ENCODE measurements at places on chromosomes 6 and 20.

DNA sequence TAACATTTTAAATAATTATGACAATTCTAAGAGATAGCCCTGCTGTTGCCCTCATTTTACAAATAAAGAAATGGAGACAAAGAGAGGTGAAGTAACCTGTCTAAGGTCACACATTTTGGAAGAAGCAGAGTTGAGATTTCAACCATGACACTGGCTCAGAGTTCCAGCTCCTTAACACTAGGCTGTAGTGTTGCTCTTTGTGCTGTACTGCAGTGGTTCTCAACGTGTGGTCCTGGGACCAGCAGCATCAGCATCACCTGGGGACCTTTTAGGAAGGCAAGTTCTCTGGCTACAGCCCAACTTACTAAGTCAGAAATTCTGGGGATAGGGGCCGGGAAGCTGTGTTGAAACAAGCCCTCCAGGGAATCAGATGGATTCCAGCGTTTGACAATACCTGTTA is 62.4 kb upstream of the FERMT1 start:
- no peak for DNase-seq

- no peak for DNase-seq
Observed at GRCh38 chr6:163252061-163252591, 162.4 kb upstream of the QKI start.

- DNase-seq = no peak
Observed at GRCh38 chr6:167396068-167396658, 71.3 kb downstream of the TTLL2 start.

- no peak for DNase-seq
Observed at GRCh38 chr6:61134028-61134427, 1152.0 kb downstream of the KHDRBS2 start.

DNA sequence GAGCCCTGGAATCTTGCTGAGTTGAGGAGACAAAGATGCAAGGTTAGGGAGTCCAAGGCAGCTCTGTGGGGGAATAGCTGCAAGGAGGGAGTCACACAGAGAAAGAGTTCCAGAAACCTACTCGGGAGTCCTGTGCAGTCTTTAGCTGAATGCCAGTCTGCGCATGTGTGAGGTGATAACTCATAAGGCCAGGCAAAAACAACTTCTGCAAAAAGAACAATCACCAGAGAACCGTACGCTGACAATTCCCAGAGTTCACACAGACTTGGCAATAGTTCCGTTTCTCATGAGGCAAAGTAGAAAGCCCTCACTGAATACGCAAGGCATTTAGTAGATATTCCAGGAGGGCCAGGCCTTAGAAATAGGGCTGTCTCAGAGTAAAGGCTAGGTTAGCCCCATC is 135.2 kb upstream of the TAB2 start:
- DNase-seq = no peak

DNA sequence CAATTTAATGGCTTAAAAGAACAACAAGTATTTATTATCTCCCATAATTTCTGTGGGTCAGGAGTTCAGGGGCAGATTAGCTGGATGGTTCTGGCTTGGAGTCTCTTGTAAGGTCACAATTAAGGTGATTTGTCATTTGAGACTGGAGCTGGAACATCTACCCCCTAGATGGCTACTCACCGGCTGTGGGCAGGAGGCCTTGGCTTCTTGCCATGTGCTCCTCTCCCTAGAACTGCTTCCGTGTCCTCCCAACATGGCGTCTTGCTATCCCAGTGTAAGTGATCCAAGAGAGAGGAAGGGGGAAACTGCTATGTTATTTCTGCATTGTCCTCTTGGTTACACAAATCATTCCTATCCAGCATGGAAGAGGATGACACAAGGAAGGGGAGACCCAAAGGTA is 210.2 kb upstream of the ECI2 start:
- DNase-seq = no peak

DNA sequence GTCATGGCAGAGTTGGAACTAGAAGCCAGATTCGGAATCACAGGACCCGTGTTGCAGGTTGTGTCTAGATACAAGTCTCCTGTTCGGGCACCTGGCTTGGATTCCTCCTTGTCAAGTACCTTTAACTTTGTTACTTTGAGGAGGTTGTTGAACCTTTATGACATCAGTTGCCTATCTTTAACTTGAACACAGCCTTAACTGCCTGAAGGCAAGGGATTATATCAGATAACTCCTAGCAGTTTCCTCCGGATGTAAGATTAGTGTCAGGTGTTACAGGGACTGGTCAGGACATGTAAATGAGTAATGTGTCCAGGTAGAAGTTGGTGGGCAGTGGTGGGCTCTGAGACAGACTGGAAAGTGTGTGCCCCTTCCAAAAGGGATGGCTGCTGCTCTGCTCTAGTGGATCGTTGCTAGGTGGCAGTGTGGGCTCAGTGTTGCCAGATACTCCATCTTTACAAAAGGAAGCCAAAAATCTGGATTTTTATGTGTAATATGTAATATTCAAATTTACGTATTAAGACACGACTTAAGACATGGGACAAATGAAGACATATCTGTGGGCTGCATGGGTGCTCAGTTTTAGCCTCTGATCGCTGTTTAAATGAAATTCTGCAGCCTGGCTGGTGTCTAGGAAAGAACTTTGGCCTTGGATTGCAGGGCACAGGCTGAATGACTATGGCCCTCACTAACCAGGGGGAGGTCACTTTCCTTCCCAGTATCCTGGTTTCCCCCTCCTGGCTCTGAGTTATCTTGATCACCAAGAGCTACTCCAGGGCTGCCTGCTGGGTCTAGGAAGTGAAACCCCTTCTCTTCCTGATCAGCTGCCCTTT is 27.1 kb downstream of the CHMP4B start:
- DNase-seq = no peak

DNA sequence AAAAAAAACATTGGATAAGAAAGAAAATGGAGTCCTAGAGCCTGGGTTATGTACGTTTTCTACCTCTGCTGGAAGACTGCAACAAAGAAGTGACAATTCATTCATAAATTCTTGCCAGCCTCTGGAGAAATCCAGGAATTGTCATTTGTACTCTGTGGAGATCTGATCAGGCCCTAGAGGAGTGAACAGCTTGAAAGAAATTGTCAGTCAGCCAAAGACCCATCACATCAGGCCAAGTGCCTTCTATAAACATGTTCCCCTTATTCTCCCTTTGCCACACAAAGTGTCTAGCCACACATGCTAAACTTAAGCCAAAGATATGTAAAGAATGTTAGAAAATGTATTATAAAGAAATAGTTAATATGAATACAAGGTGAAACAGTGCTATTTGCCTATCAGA is 152.4 kb downstream of the ADAT2 start:
- no peak for DNase-seq

GRCh38 chr6:131029626-131030297 is 33.3 kb downstream of the EPB41L2 start:
- no peak for DNase-seq

- DNase-seq = no peak
Observed at GRCh38 chr20:288956-289692, 1.4 kb downstream of the C20orf96 start.

- DNase-seq = no peak
Observed at GRCh38 chr6:8181951-8182845, 79.8 kb upstream of the EEF1E1 start.

- peak; percentile 60 for DNase-seq
Observed at GRCh38 chr20:59515013-59515905, 89.1 kb upstream of the PHACTR3 start.

All from stimulated activated CD4-positive, alpha-beta T cell treated with anti-CD3 and anti-CD28 coated beads, Interleukin-15, amount 100 ng/mL, for 24 hours (primary cell).